ENCODE measurements at places on chromosomes 7 and 10.

- no peak for DNase-seq
Measured at GRCh38 chr10:71963351-71964097, 671 bp upstream of the CHST3 start.

GRCh38 chr7:139542308-139543151, 19.0 kb downstream of the CLEC2L start:
- DNase-seq, result peak; percentile 94

DNA sequence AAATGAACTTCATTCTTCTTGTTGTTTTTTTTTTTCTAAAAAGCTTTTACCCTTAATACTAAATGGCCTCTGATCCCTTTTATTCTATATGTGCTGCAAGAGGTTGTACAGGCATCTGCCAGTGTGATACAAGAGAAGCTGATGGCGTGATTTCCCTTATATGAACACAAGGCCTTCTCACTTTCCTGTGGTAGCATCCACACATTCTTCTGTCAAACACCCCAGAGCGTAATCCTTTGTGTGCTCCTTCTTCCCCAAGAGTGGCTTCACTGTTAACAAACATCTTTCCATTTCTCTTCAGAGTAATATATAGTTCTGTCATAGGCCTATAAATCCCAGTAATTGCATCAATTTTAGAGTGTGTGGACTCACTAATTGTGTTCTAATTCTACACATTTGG, 86.3 kb upstream of the CAPZA2 start:
- DNase-seq, result peak; percentile 21

- no peak for DNase-seq
Measured at GRCh38 chr7:104962781-104963180, 51.2 kb upstream of the KMT2E start.

DNA sequence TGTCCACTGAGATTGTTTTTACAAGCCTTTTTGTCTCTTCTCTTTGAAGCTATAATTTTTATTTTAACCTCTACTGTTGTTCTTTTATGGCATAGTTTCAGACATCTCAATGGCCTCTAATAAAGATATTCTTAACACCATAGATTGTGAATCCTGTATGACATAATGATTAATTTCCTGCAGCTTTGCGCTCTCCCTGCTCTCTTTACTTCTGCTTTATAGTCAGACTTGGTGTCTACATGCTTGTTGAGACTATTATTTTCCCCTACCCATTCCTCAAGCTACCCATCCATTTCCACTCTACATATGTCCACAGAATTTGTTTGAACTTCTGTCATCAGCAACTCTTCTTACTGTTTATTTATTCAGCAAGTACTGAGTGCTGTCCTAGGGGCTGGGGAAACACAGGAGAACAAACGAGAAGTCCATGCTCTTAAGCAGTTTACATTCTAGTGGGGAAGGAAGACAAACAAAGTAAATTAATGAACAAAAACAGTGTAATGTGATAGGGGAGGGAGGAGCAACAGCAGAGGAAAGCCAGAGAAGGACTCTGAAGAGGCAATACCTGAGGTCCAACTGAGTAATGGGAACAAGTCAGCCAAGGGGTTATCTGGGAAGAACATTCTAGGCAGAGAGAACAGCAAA, 110.1 kb downstream of the CDK14 start:
- DNase-seq, result peak; percentile 93

- DNase-seq, result no peak
Measured at GRCh38 chr10:78330884-78331283, 297.2 kb downstream of the RPS24 start.

DNA sequence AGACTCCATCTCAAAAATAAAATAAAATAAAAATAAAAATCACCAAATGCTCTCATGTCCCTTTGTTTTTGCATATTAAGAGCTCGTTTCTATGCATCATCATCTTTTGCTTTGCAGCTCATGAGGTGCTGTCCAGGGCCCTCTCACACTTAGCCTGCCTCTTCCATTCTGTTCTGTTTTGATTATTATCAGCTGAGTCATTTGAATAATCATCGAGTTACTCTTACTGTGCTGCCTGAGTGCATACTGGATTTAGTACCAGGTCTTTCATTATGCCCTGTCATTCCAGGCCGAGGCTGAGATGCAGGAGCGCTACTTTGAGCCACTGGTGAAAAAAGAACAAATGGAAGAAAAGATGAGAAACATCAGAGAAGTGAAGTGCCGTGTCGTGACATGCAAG, 33.0 kb downstream of the UCMA start:
- DNase-seq, result no peak

GRCh38 chr10:44806950-44807349, 104.2 kb upstream of the TMEM72 start:
- DNase-seq, result no peak

- DNase-seq, result no peak
Measured at GRCh38 chr7:30119890-30120577, 14.8 kb upstream of the MTURN start.

- DNase-seq, result peak; percentile 53
Measured at GRCh38 chr7:152076324-152076821, 50.9 kb downstream of the GALNT11 start.

DNA sequence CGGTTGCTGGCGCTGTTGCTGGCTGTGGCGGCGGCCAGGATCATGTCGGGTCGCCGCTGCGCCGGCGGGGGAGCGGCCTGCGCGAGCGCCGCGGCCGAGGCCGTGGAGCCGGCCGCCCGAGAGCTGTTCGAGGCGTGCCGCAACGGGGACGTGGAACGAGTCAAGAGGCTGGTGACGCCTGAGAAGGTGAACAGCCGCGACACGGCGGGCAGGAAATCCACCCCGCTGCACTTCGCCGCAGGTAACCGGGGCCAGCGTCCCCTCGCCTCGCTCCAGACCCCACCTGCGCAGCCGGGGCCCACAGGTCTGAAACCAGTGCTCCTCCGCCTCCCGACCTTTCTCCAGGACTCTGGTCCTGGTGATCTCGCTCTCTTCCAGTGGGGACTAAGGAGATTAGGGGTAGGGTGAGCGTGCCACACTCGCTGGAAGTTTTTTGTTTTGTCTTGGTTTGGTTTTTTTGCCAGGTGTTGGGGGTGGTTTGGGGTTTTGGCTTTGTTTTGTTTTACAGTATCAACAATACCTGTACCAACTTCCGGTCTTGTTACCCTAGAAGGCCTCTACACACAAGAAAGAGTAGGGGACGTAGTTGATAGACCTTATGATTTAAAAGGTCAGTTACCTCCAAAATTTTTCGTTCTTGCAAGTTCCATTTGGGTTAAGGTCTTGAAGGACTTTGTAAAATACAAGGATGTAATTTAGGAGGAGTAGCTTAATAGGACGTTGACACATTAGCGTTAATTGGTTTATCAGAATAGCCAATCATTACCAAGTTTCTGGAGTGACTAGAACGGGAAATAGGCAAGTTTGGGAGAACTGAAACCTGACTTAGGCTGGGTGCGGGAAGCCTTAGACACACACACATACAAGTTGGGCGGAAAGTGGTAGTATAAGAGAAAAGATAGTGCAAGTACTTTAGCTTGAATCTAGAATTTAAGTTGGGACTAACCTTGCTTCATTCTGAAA, 704 bp downstream of the TNKS2 start:
- peak; percentile 82 for DNase-seq

DNA sequence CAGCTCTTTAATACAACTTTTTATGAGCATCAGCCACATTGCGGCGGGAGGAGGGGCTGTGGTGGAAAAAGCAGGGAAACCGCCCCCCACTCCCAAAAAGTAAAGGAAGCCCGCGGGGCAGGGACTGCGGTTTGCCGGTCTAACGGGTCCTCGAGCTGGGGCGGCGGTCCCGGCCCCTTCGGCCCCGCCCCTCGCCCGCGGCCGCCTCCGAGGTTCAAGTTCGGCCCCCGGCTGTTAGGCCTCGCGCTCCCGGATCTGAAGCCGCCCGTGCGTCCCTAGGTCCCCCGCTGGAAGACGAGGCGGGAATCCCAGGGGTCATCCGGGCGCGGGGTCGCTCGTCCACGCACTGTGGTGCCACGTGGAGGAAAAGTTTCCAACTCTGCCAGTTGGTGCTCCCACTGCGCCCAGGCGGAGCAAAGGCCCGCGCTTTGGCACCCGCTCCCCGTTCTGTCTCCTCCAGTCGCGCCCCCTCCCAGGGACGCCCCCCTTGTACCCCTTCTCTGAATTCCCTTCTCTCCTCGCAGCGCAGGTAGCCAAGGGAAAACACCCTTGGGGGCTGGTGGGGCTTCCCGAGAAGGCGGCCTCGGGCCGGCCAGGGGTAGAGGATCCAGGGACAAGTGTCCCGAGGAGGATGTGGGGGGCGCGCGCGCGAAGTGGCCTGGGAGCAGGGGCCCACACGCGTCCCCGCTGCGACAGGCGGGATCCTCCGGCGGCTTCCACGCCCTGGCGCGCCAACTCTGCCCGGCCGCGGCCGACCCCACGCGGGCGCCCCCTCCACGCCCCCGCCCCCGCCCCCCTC, 798 bp upstream of the AUTS2 start:
- peak; percentile 79 for DNase-seq

DNA sequence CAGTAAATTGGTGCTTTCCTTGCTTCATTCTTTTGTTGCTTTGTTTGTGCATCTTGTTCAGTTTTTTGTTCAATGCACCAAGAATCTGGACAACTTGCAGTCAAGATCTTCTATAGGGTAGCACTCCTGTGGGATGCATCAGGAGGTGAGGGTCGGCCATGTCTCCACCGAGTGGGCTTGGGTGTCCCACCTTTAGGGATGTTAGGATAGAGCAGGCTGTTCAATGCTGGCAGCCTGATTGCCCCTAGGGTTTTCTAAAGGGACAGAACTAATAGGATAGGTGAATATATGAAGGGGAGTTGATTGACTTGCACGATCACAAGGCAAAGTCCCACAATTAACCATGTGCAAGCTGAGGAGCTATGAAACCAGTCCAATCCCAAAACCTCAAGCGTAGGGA, 109.9 kb downstream of the GLRX3 start:
- DNase-seq, result no peak

DNA sequence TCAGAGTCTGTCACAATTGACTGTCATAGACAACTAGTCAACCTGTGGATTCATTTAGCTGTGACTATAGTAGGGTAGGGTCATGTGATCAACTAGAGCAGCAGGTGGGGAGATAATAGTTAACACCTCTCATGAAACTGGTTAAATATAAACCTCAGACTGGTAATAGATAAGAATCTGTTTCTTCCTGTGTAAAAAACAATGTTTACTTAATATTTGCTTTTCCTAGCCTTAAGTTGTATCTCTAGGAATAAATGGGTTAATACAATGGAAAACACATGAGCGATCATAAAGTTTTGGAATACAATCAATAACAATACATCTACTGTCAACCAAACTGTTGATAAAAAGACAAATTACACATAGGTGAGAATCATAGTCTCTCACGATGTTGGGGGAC, 43.4 kb upstream of the ITGB8 start:
- DNase-seq, result peak; percentile 97

DNA sequence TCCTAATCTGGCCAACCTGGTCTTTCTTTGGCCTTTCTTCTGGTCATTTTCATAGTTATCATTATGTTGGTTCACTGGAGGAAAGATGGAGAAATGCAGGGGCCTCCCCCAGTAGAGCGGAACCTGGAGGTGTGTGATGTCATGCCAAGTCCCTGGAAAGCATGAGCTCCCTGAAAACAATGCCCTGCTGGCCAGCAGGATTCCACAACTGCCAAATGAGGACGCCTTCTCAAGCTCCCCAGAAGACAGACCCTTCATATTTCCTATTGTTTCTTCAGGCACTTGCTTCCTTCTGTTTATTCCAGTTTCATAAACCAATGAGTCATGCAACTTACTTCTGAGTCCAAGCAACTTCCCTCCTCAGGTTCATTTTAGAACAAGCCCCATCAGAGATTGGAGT, 339.0 kb downstream of the GATA3 start:
- no peak for DNase-seq

- DNase-seq, result no peak
Measured at GRCh38 chr10:7053195-7053594, 357.6 kb downstream of the SFMBT2 start.

DNA sequence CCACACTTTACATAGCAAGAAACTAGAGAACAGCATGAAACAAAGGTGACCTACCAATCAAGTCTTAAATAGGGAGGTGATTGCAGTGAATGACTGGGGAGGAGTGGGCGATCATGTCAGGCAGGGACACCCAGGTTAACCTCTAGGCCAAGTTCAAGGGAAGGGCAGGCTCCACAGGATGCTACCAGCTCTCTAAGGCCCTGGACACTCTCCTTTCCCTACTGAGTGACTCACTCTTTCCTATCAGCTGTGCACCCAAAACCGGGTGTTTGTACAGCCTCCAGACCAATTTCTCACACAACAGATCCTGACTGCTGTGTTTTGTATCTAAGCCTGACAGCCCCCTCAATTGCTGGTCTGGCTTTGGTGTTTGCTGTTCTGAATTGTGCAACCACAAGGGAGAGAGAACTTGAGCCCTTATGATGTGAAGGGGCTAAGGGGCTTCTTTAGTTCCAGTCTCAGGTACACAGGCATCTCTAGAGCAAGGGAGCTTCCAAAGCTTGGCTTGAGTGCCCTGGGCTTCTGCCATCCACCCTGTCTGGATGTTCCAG, 107.8 kb downstream of the TBXAS1 start:
- peak; percentile 61 for DNase-seq

- DNase-seq, result no peak
Measured at GRCh38 chr10:49008091-49008490, 68.5 kb upstream of the LRRC18 start.

GRCh38 chr10:7786430-7786829, 1.4 kb downstream of the KIN start:
- no peak for DNase-seq

DNA sequence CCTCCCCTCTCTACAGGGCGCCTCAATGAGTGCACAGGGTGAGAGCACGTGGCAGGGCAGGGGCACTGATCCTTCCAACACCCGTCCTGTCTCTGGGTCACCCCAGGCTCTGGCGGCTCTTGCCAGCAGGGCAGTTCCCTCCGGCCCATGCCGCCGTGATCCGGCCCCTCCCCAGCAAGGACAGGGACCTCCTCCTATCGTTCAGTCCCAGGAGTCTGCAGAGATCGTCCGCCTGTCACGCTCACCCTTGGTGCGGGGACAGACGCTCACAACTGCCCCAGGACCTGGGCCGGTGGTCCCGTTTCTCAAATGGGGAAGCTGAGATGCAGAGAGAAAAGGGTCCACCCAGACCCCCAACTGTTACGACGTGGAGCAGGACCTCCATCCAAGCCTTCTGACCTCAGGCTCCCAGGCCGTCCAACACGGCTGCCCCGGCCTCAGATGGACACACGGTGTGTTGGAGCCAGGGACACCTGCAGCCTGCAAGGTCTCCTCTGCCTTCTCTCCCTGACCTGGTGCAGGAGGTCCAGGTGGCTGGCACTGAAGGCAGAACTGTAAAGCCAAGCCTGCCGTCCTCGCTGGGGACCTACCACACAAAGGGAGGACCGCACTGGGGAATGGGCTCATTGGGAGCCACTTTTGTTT, 248.9 kb downstream of the ELFN1 start:
- DNase-seq, result no peak

DNA sequence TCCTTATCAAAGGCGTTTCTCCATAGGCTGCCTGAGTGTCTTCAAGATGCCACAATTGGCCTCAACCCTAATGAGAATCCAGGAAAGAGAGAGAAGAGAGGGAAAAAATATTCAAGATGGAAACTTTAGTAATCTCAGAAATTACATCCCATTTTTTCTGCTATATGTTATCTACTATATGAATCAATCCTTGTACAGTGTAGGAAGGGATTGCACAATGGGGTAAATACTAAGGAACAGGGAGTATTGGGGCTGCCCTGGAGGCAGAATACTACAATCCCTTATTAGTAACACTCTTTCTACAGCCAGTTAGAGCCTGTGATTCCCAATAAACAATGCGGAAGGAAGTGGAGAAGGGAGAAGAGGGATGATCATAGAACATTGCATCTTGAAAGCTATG, 27.9 kb downstream of the TFPI2 start:
- no peak for DNase-seq

- peak; percentile 87 for DNase-seq
Measured at GRCh38 chr10:109961174-109962001, 38.1 kb upstream of the XPNPEP1 start.

All from DMS53 (cell line).